ENCODE measurements at places on chromosomes 7 and 10.

GRCh38 chr10:116748041-116748440 is 5.7 kb upstream of the HSPA12A start:
- no peak for DNase-seq

DNA sequence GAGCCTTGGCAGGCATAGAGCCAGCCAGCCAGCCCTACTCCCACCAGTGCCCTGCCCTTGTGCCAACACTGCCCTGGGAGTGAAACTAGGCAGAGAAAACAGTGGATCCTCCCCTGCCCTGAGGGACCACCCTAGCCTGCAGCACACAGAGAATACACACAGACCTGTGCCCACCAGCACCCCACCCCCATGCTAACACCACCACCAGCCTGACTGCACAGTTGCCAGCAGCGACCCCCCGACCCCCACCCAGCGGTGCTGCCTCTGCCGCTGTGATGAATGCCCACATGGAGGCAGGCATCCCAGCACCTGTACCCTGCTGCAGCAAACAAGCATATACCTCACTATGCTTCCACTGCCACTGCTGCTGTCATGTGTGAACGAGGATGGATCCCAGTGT is 9.4 kb upstream of the MIOS start:
- DNase-seq = no peak

- DNase-seq = no peak
These were observed 73.8 kb upstream of the PAPSS2 start for GRCh38 chr10:87585565-87586514.

GRCh38 chr10:21831986-21832820 is 171.3 kb downstream of the DNAJC1 start:
- no peak for DNase-seq

- no peak for DNase-seq
These were observed 425.7 kb upstream of the GALNT17 start for GRCh38 chr7:70706204-70706603.

GRCh38 chr7:133822868-133823552 is 304.1 kb upstream of the LRGUK start:
- DNase-seq = no peak
